NAMALWA (cell line): ENCODE measurements at places on chromosomes 1 and 21.

- DNase-seq, result no peak
Measured at GRCh38 chr1:87506147-87506546, 177.5 kb downstream of the LMO4 start.

DNA sequence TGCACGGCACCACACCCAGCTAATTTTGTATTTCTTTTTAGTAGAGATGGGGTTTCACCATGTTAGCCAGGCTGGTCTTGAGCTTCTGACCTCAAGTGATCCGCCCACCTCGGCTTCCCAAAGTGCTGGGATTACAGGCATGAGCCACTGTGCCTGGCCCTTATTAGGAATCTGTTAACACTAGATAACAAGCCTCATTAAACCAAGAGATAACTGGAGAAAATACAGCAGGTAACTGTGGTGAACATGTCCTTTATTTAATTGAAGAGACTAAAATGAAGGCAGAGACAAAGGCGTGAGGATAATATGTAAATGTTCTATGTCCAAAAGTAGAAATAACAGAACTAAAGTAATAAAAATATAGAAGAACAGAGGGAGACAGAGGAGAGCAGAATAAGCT is 71.8 kb upstream of the DNAJC6 start:
- no peak for DNase-seq

GRCh38 chr1:168019407-168019806 is 82.5 kb upstream of the MPC2 start:
- peak; percentile 22 for DNase-seq

- DNase-seq, result no peak
Measured at GRCh38 chr1:17031436-17031835, 19.7 kb upstream of the ATP13A2 start.

GRCh38 chr1:22363403-22364325 is 88.0 kb upstream of the ZBTB40 start:
- no peak for DNase-seq
